ENCODE measurements at places on chromosomes 2 and 18.

- no peak for DNase-seq
These were observed 35.9 kb downstream of the MYO1B start for GRCh38 chr2:191280834-191281756.

DNA sequence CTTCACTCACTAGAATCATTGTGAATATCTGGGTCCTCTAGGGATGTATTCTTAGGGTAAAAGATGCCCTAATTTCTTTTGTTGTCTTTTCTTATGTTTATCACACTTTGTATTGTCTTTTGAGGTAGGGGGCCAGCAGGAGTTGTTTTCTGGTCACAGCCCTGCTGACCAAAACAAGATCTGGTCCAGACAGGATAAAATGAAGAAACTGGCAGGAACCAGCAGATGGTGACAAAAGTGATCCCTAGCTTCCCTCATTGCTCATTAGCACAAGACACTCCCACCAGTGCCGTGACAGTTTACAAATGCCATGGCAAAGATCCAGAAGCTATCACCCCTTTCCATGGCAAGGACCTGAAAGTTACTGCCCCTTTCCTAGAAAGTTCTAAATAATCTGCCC is 81.7 kb upstream of the CCDC85A start:
- no peak for DNase-seq

- no peak for DNase-seq
These were observed 1929.8 kb upstream of the LRRTM1 start for GRCh38 chr2:82234283-82234874.

DNA sequence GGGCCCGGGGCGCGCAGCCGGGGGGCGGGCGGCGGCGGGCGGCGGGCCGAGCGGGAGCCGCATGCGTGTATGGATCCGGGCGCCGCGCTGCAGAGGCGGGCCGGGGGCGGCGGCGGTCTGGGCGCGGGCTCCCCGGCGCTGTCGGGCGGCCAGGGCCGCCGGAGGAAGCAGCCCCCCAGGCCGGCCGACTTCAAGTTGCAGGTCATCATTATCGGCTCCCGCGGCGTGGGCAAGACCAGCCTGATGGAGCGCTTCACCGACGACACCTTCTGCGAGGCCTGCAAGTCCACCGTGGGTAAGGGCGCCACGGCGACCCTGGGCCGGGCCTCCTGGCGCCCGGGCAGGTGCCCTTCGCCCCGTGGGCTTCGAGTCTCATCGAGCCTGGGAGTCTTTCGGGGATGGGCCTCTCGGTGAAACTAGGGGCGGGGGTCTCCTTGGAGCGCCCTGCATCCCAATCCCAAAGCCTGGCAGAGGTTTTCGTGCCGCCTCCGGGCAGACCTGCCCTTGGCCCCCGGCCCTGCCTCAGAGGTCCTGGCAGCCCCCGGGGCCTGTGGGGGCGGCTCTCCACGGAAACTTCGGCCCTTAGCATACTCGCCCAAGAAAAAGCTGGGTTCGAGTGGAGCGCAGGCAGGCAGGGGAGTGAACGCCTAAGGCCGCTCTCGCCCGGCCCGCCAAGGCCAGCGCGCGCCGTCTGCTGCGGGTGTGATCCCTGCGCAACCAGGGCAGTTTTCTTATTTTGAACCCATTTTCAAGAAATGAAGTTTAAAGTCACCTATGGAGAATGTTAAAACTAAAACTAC is 622 bp downstream of the RAB12 start:
- DNase-seq = peak; percentile 17

DNA sequence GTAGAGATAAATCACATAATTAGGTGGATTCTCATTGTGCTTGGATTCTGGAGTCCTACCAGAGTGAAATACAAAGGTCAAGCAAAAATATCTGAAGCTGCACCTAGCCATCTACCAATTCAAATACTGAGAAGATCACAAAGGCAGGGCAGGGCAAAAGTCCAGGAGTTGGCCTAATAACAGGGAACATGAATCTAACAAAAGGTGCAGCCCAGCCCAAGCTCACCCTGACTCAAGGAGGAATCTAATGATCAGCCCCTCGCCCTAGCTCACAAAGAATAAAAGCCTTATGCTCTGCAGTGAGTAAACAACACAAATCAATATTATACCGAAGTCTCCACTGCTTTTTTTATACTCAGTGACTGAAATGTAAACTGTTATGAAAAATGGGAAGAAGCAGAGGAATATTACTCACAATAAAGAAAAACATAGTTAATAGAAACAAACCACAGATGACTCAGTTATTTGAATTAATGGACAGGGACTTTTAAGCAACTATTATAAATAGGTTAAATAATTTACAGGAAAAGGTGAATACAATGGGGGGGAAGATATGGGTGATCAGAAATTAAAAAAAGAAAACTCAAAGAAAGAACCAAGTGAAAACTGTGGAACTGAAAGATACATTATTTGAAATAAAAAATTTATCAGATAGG is 49.5 kb downstream of the ANTXR1 start:
- DNase-seq = no peak

DNA sequence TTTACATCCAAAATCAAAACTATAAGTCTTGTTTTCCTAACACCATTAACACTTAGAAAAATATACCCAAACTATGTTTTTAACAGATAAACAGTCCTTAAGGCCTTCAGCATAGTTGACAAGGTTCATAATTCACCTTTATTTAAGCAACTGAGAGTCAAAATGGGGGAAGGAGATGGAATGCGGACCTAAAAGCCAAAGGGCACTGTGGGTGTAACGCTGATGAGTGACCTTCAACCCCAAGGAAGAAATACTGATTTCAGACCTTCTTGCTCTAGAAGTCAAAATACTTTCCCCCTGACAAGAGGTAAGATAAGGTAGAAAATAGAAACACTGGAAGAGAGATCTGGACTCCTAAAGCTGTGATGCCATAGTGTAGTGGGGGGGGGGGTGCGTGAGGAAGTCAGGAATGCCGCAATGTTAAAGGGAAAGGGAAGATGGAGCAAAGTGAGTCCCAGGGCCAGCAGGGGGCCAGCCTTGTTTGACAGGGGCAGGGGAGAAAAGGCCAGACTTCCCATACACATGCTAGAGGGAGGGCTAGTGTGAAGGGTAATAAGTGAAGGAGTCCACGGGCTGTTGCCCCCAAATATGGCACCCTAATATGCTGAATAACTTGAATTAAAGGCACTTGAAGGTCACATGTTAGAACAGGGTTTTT is 31.4 kb downstream of the CCDC93 start:
- no peak for DNase-seq

DNA sequence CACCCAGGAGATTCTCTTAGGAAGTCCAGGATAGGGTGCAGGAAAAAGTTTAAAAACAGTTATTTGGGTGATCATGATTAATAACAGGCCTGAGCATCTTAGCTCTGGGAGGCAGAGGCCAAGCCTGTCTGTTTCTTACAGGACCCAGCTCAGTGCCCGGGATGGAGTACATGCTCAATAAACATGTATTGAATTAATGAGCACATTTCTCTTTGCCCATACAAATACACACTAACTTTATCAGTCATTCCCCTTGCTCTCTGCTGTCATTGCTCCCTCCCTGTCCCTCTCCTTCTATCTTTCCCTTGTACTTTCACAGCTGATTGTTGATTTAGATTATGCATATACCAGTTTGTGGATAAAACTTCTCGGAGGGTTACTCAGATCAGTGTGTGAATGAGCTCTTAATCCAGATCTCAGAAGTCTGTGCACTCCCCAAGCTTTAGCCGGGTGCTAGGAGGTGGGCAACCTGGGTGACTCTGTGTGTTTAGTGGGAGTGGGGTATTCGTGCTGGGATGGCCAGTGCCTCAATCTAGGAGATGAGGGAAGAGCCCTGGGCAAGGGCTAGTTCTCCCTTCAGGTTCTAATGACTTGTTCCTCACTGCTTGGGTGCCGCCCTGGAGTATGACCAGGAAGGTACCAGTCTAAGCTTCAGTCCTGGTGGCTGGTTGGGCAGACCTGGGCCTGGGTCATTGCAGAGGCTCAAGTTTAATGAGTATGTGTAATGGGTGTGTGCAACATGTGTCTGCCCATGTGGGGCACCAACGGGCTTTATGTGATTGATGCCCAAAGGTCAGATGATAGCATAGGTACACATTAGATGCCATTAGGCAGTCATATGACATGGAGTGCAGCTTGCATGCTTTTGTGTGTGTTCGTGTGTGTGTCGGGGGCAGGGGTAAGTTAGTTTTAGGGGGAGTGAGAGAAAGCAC is 10.6 kb downstream of the EMX1 start:
- no peak for DNase-seq

GRCh38 chr2:154307007-154307406 is 391.5 kb upstream of the KCNJ3 start:
- DNase-seq = no peak

DNA sequence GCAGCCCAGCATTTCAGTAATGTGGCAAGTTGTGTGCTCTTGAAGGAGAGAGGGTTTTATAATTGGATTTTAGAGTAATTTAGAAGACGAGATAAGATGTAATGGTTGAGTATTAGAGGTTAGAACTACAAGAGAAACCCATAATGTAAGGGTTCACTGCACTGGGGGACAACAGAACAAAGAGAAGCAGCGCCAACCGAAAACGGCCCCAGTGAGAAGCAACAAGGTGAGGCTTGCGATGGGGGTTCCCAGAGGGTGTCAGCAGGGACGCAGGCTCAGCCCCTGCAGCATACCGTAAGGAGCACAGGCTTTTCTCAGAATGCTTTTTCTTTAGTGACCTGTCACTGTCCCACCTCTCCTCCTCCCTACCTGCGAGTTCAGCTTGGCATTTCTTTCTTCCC is 183.9 kb upstream of the ETAA1 start:
- DNase-seq = no peak

DNA sequence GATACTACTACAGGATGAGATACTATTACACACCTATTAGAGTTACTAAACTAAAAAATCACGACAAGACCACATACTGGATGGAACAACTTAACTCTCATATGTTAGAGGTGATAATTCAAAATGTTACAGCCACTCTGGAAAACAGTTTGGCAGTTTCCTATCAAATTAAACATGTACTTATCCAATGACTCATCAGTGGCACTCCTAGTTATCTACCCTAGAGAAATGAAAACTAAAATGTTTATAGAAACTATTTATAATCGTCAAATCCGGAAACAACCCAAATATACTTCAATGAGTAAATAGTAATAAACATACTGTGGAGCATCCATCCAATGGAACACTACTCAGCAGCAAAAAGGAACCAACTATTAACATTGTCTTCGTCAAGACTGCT is 137.0 kb upstream of the RBBP8 start:
- DNase-seq = no peak

DNA sequence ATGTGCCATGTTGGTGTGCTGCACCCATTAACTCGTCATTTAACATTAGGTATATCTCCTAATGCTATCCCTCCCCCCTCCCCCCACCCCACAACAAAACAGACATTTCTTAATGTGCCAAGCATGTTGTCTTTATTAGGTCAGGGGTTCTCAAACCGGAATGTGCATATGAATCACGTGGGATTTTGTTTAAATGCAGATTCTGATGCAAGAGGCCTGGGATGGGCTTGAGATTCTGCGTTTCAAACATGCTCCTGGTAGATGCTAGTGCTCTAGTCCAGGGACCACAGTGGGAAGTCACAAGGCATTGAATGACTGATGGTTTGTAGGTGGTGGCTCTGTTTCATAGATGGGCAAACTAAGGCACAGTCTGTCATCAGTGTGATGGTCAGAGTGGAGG is 184.7 kb downstream of the SMAD7 start:
- no peak for DNase-seq

GRCh38 chr2:10513201-10513600 is 65.1 kb upstream of the ODC1 start:
- no peak for DNase-seq

DNA sequence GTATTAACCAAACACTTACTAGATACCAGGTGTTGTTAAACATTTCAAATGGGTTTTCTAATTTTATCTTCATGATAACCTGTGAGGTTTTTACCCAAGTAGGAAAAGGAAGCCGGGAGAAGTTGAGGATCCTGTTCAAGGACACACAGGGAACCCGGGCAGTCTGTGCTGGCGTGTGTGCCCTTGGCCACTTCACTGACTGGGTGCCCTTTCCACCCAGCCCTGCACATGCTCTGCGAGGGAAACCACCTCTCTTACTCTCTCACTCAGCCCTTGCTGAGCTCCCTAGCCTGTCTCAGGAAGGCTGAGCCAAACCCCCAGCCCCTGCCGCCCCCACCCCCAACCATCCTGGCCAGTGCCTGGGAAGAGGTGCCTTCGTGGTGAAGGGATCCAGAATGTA is 51.8 kb downstream of the TEX44 start:
- DNase-seq = no peak

- peak; percentile 45 for DNase-seq
These were observed 650.4 kb downstream of the RNF144A start for GRCh38 chr2:7567646-7568045.

DNA sequence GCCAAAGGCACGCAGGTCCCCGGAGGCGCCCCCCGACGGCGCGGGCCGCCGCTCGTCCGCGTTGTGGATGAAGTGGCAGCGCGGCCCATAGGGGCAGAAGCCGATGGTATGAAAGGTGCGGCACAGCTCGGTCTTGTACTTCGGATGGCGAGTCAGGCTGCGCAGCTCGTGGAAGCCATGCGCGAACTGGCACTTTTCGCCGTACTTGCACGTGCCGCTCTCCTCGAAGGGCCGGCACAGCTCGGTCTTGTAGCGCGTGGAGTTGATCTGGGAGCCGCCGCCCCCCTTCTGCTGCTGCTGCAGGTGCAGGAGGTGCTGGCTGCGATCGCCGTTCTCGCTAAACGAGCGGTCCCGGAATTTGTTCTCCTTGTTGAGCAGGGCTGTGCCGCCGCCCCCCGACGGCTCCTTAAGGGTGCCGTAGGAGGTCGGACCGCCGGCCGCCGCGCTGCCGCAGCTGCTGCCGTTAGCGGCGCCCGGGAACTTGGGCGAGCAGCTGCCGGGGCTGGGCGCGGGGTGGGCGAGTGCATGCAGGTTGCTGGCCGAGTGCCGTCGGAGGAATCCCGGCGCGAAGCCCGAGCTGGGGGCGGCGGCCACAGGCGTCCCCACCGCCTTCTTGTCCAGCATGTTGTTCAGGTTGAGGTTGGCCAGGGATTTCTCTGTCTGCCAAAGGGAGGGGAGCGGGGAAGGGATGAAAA is 1.2 kb downstream of the ZFP36L2 start:
- peak; percentile 60 for DNase-seq

DNA sequence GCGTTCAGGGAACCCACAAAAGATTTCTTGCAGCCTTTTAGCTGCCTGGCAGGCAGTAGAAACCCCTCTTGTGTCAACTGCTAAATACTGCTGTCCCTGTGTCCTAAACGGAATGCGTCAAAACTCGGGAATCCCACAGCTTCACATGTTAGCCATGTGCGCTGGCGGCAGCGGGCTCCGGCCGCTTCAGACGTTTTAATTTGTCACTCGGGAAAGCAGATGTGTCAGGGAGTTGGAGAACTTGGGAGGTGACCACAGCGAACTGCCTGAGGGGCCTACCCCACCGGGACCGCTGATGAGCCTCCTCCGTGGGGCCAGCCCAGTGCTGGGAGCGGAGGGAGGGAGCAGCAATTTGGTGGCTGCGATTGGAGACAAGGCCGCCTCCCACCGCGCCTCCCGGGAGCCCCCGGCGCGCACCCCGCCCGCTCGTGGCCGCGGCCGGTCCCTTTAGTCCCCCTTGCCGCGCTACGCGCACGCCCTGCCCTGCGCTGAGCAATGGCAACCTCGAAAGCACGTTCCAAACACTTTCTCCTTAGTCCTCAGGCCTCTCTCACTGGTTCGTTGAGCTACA is 146.1 kb upstream of the SATB2 start:
- no peak for DNase-seq

- no peak for DNase-seq
These were observed 786.6 kb upstream of the CDH2 start for GRCh38 chr18:28963481-28963880.

- DNase-seq = no peak
These were observed 99.1 kb downstream of the SH3BP4 start for GRCh38 chr2:235050980-235051351.

- no peak for DNase-seq
These were observed 8.2 kb upstream of the CCDC195 start for GRCh38 chr2:224724331-224724730.

Measured in activated CD8-positive, alpha-beta memory T cell treated with anti-CD3 and anti-CD28 coated beads, Interleukin-2, amount 50 U/mL, for 4 hours (primary cell).